ENCODE measurements at places on chromosomes 2 and 18. TPM values are rescaled to one million over a fixed set of nuclear protein-coding genes. Genes with fewer than 3 reads are reported as not detected.

GKN1 gene
- polyA plus RNA-seq = not detected

IFIH1 gene
- polyA plus RNA-seq = 0.88 TPM

DNA sequence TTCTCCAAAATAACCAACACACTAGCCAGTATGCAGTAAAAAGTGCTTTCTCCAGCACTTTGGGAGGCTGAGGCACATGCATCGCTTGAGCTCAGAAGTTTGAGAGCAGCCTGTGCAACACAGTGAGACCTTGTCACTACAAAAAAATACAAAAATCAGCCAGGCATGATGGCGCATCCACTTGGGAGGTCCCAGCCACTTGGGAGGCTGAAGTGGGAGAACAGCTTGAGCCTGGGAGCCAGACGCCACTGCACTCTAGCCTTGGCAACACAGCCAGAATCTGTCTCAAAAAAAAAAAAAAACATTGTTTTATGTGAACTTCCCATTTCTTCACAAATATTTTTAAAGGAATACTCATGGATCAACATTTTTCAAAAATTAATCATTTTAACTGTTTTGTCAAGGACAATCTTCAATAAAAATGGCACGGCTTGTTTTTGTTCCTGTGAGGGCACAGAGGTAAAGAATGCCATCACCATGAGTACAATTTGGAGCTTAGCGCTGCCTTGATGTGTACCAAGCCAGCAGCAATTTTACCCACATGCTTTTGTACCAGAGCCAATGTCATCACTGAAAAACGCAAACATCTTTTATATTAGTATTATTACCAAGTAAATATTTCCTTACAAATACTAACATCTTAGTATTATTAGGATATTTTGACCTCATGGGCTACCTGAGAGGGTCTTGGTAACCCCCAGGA lies 26.7 kb downstream of the RAB1A start:
- no peak for DNase-seq

GRCh38 chr18:51028201-51028805 lies 1.7 kb upstream of the SMAD4 start:
- no peak for DNase-seq

GRCh38 chr2:214629875-214630274 lies 179.6 kb downstream of the BARD1 start:
- DNase-seq = no peak

- no peak for DNase-seq
Measured at GRCh38 chr2:53818854-53819435, 32.1 kb downstream of the ERLEC1 start.

GRCh38 chr2:110219496-110220189 lies 7.3 kb upstream of the MTLN start:
- no peak for DNase-seq

CYP27C1 gene
- polyA plus RNA-seq = 3.4 TPM
